DMS153 (cell line): ENCODE measurements at places on chromosomes 5 and 9.

- DNase-seq: no peak
Observed at GRCh38 chr5:123819833-123820232, 307.9 kb downstream of the CSNK1G3 start.

GRCh38 chr5:92659246-92659645 is 921.8 kb downstream of the NR2F1-AS1 start:
- DNase-seq: no peak

- no peak for DNase-seq
Observed at GRCh38 chr9:32783168-32783891, at the start of gene TMEM215. Gene TMEM215 (plus strand): TSS chr9:32783540. CDS start chr9:32784184, 644 bp downstream.

DNA sequence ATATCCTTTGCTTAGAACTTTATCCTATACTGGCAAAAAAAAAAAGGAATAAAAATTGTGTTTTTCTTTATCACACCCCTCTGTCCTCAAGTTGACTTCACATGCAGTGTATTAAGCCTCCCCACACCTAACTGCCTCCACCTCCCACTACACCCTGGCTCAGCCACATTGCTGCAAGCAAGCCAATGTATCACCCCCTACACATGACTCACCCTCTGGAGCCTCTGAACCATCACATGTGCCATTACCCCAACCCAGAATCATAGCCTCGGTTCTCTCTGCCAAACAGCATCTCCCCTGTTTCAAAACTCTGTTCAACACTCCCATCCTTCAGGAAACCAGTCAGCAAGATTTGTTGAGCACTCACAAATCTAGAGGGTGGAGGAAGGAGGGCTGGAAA is 209.0 kb downstream of the CWC27 start:
- no peak for DNase-seq

DNA sequence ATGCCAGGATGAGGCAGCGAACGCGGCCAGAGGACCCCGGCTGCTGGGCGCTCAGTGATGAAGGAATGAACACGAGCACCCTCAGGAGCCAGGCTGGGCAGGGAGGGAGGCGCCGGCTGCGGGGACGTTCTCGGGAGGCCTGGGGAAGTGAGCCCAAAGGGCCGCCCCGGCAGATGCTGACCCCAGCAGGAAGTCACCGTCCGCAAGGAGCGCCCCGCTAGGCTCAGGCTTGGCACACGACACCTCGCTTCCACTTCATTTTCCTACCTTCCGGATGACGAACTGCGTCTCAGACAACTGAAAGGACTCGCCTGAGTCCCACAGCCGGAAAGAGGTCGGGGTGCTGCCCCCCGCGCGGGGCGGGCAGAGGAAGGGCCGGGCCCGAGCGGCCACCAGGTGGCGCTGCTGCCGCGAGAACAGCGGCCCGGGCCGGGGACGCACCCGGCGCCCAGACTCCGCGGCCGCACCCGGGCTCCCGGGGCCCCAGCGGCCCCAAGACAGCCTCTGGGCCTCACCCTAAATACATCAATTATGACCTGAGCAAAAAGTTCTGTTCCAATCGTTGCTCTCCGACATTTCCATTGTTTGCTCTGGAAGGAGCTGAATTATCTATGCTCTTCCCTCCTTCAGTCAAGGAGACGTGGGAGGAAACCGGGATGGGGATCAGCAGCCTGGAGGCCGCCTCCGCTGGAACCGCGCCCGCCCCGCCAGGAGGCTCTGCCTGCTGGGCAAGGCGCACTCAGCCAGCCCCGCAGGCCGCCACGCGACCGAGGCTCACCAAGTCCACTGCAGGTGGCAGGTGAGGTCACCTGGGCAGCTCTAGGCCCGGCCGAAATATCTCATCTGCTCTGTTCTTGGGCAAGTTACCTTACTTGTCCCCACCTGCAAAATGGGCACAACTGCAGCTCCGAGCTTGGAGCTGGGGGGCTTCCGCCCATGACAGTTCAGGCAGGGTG is 107.0 kb downstream of the ZNF354C start:
- DNase-seq: no peak

- DNase-seq: no peak
Observed at GRCh38 chr9:91144769-91145168, 216.9 kb downstream of the AUH start.

DNA sequence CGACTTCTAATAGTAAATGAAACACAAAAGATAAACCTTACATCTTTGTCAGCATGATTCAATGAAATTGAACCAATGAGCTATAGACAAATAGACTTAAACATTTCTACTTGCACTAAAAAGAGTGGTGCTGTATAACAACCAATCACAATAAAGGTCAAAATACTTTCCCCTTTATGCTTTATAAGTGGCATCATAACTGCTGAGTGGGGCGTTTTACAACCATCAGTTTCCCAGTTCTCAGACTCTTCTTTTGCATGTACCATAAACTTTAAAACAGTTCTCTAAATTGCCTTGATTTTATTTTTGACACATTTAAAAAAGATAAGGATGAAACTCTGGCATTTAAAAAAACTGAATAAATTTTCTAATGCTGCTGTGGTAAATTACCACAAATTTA is 356.2 kb downstream of the NNT start:
- no peak for DNase-seq

DNA sequence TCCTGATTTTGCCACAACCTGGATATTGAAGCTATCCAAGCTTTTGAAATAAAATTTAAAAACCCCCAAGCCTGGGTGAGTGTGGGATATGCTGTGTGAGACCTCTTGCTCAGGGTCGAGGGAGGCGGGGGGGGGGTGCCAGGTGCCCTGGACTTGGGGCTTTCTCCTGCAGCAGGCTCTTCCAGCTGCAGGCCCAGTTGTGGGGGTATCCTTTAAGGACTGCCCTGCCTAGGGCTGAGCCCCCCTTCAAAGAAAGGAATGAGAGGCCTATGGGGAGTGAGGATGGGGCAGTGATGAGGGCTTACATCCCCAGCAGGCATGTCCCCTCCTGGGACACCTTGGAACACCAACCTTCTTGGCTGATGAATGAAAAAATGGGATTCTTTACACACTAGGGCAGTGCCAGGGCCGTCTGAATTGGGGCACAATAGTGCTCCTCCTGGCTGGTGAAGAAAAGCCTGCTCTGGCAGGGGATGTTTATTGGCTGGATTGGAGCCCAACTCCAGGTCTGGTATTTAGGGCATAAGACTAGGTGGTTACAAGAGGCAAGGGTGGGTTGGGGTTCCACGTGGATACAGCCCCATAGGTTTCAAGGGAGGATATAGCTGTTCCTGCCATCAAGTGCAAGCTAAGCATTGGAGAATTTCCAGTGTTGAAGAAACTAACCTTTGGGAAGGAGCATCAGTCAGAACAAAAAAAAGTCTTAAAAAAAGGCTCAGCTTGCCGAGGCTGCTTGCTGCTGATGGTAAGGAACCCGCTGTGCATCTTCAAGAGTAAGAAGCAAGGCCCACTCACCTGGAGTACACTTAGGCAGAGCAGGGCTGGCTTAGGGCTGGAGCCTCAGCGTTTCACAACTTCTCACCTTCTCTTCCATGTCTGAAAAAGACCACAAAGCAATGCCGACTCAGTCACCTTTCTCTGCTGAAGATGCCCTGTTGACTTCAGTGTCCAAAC is 7.0 kb downstream of the HNRNPAB start:
- no peak for DNase-seq
